Brain pericyte (primary cell): ENCODE measurements at places on chromosomes 5 and 9.

- DNase-seq = no peak
Observed at GRCh38 chr5:146765089-146765832, 113.3 kb downstream of the PPP2R2B start.

GRCh38 chr5:80592105-80592504 lies 22.0 kb upstream of the ANKRD34B start:
- DNase-seq = no peak

- DNase-seq = no peak
Observed at GRCh38 chr9:13179257-13179656, 100.2 kb downstream of the MPDZ start.

GRCh38 chr9:8764051-8764450 lies 964.5 kb upstream of the DMAC1 start:
- DNase-seq = no peak
